ENCODE measurements at places on chromosomes 5 and 9.

- DNase-seq = no peak
Measured at GRCh38 chr5:131944702-131945550, 537 bp downstream of the MEIKIN start.

- DNase-seq = no peak
Measured at GRCh38 chr5:135350536-135350935, 48.5 kb downstream of the MACROH2A1 start.

GRCh38 chr5:146101646-146102045, 3.7 kb downstream of the PLAC8L1 start:
- no peak for DNase-seq

DNA sequence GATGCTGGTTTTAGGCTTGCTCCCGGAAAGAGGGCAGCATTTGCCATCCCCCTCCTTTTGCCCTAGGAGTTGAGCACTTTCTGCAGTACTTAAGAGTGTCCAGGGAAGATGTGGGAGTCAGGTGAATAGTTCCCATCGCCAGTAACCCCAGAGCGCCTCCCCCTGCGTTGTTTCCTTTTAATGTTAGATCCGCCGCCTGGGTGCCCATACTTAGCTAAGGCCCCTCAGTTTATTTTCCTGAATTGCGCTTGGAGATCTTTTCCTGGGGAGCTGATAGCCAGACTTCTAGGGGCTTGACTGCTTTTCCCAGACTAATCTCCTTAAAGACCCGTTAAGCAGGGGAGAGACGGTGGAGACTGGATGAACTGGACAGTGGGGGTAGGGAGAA, 377 bp upstream of the PCDHAC2 start:
- DNase-seq = no peak

DNA sequence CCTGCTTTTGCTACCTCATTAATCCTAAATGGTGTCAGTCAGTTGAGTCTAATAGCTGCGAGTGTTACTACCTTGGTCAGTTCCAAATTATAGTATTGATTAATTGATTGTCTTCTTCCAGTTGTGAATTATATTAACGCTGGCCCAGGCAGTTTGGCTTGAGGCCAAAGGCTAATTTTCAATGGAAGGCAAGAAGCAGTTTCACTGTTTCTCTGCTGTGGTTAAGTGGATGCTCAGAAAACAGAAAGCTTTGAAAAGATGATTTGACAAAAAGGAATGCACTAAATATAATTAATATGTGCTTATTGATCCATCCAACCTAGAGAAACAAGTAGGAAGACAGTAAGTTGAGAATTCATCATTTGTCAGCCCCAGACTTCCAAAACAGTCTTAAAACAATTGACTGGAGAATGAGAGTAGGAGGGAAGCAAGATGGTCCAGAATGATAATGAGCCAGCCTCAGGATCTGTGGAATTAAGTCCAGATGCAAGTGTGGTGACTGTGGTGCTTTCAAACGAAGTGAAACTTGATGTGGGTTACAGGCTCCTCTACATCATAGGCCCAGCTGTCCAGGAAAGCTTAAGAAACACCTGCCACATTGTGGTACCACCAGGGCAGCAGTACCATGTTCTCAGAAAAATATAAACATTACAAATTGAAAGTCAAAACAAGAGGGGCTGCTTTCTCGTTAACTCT, 1371.0 kb upstream of the DMAC1 start:
- DNase-seq = no peak

DNA sequence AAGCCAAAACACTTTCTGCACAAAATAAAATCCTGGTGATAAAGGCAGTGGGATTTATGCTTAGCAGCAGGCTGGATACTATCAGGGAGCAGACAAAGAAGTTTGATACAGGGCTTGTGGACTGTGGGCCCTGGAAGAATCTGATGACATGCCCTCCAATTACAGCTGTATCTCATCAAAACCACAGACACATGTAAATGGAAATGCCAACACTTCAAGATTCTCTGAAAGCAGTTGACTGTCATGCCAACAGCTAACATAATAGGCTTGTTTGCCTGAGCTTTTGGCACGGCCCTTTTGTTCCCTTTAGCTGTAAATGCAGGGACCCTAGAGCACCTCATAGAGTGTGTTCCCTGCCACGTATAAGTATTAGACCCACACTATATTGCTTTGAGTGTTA, 114.4 kb downstream of the STK32A start:
- DNase-seq = no peak

GRCh38 chr5:136132087-136132486, 558 bp upstream of the SMAD5 start:
- DNase-seq = no peak

- DNase-seq = no peak
Measured at GRCh38 chr9:9914174-9914573, 698.6 kb downstream of the PTPRD start.

GRCh38 chr9:98678244-98678842, 30.4 kb downstream of the GABBR2 start:
- DNase-seq = no peak

- no peak for DNase-seq
Measured at GRCh38 chr5:167754501-167755021, 536.9 kb upstream of the WWC1 start.

GRCh38 chr9:99023831-99024230, 80.1 kb downstream of the COL15A1 start:
- DNase-seq = no peak

GRCh38 chr9:93864840-93865239, 90.3 kb downstream of the BARX1 start:
- no peak for DNase-seq

- DNase-seq = no peak
Measured at GRCh38 chr5:88842784-88843183, 40.2 kb downstream of the MEF2C start.

DNA sequence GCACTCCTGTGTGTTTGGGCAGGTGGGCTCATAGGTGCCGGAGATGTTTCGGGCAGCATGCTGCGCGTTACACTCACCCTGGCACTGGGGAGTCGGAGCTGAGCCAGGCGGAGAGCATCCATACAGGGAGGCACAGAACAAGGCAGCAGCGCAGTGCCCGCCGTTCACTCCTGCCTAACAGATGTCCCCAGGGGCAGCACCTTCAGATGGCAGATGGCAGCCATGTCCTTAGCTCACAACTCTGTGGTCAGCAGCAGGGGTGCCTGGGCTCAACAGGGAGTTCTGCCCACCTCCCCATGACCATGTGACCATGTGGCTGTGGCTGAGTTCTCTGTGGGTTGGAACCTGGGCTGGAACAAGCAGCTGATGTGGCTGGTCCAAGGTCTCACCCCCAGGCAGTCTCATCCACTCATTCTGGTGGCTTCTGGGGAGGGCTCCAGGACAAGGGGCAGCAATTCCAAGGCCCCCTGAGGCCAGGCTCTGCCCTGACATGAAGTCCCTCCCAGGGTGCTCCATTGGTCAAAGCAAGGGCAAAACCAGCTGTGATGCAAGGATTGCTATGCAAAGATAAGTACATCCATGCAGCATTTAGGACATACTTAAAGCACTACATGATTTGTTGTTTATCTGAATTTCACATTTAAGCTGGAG, 64.2 kb downstream of the MRPL36 start:
- no peak for DNase-seq

DNA sequence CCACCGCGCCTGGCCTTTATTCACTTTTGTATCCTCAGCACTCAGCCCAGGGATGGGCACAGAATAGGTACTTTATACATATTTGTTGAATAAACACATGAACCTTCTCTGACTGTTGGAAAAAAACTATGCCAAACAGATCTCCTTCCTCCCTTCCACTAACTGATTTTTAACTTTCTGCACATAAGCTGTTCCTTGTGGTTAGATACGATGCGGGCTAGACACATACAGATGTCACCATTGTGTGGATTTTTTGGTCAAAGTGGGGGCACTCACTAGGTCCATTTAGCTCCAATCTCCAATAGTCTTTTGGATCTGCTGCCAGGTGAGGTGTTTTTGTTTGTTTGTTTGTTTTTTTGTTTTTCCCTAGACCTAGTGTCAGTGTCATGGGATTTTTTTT, 5.1 kb downstream of the TEX48 start:
- DNase-seq = no peak

GRCh38 chr9:137397675-137398423, 25.1 kb downstream of the EXD3 start:
- DNase-seq = no peak

GRCh38 chr9:94758880-94759279, 32.4 kb downstream of the AOPEP start:
- no peak for DNase-seq

DNA sequence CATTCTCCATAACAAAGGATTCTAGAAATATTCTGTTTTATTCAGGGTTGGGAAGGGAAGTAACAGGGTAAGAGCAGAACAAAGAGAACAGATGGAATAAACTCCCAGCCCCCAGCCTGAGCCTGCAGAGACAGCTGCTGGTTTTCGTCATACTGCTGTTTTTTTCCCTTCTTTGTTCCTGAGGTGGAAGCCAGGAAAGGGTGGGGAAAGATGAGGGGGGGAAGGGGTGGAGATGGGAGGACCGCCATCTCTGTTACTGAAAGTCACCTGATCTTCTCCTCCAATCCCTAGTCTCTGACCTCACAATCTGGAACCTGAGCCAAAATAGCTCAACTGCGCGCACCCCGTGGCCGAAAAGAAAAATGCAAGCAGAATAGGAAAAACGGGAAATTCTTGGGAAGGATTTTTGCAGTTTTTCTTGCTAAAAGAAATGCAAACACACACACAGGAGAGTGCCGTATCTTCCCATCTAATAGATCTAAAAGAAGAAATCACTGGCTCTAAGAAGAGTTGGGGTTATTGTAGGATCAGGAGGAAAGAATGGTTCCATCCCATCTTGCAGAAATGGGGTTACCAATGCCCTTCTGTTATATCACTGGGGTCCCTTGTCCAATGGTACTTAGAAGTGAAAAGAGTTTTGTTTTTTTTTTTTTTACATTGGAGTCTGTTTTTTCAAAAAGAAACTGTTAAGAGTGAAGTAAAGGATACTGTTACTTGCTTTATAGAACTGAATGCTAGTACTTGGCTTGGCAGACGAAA, 57.9 kb downstream of the DIAPH1 start:
- peak; percentile 48 for DNase-seq

GRCh38 chr5:168765551-168766425, 186.6 kb upstream of the PANK3 start:
- no peak for DNase-seq

DNA sequence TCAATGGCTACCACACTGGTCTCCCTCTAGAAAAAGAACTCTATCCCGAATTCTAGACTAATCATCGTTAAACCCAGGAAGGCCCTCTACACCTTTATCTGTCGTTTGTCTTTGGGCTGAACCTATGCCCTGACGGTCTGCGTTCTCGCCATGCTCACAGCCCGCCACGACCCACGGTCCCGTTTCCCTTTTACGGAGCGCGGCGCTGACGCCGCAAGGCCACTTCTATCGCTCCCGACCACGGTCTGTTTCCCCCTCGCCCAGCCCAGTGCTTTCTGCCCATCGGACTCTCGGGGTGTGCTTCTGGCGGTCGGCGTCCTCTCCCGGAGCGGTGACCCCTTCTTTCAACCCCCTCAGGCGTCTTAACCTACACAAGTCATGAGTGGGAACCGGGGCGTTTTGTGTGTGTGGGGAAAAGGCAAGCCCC, 974 bp downstream of the C9orf40 start:
- peak; percentile 62 for DNase-seq

GRCh38 chr5:54673523-54674225, 156.1 kb downstream of the SNX18 start:
- no peak for DNase-seq

GRCh38 chr9:89952401-89952800, 347.6 kb downstream of the GADD45G start:
- no peak for DNase-seq

- no peak for DNase-seq
Measured at GRCh38 chr5:52807723-52808122, 20.0 kb downstream of the ITGA1 start.

- DNase-seq = no peak
Measured at GRCh38 chr5:121533814-121534213, 317.9 kb upstream of the FTMT start.

- DNase-seq = no peak
Measured at GRCh38 chr5:2257326-2258244, 374.9 kb upstream of the IRX4 start.

- no peak for DNase-seq
Measured at GRCh38 chr9:126164796-126165525, 161.7 kb upstream of the MVB12B start.

GRCh38 chr9:114056527-114056926, 21.6 kb downstream of the AMBP start:
- DNase-seq = no peak

- no peak for DNase-seq
Measured at GRCh38 chr5:72117307-72117706, 10.0 kb downstream of the MAP1B start.

GRCh38 chr5:14197056-14197455, 53.9 kb downstream of the TRIO start:
- no peak for DNase-seq

- no peak for DNase-seq
Measured at GRCh38 chr5:180084638-180085561, 13.3 kb upstream of the RNF130 start.

All from hematopoietic multipotent progenitor cell treated with erythropoietin and hydrocortisone succinate and interleukin-3 and kit ligand, for 15 days (in vitro differentiated cells).